GM04504 (cell line): ENCODE measurements at places on chromosomes 16 and 17.
A peak's percentile ranks its signal among the peaks of the same experiment; 100 is the strongest.

GRCh38 chr16:3486506-3487215 is 8.6 kb downstream of the C16orf90 start:
- no peak for DNase-seq

DNA sequence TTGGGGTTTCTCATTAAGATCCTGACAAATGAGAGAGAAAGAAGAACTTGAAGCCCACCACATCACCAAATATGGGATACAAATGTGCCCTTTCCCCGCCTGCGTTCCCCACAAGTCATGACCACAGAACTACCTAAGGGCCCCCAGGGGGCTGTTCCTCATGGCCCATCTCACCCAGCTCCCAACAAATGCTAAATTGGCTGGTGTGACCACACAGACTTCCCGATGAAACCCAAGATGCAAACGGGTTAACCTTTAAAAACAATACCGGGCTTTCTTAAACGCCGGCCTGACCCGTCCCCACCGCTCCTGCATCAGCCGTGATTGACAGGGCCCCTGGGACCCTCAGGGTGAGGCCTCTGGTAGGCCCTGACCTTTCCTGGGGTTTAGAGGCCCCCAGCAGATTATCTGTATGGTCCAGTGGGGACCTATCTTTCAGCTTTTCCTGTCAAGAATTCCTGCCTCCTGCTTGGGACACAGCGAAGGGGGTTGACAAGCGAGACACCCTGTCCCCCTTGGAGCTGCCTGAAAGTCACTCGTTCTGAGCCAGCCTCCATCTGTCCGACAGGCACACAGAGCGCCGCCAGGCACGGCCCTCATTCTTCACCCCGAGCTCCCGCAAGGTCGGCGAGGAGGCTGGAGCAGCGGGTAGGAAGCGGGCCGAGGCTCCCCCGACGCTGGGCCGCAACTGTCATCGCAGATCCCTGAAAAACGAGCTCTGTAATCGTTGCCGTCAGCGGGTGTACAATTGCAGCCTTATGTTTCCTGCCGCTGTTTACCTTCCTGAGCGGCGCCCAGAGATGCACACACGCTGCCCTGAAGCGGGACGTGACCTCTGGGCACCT is 300.1 kb downstream of the FOXL1 start:
- DNase-seq: no peak

- DNase-seq: no peak
These were observed 3.7 kb downstream of the BAHCC1 start for GRCh38 chr17:81398832-81399411.

DNA sequence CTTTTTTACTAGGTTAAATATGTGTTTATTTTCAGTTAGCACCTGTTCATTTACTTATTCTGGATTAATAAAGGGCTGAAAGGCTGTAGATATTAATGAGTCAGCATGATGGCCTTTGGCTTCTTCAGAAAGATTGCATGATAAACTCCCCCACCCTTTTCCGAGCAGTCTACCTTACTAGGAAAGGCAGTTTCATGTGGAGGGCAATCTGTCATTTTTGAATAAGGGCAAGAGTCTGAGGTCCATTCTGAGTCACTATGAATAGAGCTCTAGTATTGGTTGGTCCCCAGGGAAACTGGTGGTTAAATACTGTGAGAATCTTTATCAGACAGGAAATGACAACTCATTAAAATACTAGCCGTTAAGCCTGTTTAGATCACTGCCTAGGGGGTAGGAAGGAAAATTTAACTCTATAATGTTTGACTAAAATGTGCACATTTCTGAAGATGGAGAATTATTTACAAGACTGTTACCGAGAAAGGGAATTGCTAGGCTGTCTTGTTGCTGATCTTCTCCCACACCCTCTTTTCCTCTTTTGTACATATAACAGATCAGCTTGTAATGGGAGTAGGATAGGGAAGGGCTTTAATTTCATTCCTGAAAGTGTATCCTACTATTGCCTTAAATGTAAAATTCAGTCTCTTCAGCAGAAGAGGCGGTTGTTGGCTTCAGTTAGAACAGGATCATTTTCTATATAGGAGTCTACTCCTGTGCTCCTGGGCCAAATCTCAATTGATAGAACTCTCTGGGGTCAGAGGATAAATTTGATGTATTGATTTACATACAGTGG is 63.3 kb downstream of the TUBD1 start:
- DNase-seq: peak; percentile 98

DNA sequence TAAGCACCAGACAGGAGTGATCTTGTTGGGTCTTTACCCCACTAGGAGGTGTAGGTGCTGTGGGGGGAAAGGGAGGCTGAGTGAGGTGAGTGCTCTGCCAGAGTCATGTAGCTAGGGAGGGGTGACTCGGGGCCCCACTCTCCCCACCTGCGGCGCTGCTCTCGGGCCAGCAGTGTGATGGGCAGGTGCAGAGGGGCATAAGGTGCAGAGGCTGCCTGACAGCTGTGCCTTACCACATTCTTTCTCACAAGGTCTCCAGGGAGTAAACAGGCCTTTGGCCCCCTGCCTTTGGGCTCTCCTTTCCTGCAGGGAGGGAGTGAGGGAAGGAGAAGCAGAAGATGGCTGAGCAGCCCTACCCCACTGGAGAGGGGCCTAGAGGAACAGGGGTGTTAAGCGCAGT is 4.5 kb upstream of the CNP start:
- no peak for DNase-seq

- DNase-seq: no peak
These were observed 11.7 kb downstream of the ABCC1 start for GRCh38 chr16:15961060-15961511.

DNA sequence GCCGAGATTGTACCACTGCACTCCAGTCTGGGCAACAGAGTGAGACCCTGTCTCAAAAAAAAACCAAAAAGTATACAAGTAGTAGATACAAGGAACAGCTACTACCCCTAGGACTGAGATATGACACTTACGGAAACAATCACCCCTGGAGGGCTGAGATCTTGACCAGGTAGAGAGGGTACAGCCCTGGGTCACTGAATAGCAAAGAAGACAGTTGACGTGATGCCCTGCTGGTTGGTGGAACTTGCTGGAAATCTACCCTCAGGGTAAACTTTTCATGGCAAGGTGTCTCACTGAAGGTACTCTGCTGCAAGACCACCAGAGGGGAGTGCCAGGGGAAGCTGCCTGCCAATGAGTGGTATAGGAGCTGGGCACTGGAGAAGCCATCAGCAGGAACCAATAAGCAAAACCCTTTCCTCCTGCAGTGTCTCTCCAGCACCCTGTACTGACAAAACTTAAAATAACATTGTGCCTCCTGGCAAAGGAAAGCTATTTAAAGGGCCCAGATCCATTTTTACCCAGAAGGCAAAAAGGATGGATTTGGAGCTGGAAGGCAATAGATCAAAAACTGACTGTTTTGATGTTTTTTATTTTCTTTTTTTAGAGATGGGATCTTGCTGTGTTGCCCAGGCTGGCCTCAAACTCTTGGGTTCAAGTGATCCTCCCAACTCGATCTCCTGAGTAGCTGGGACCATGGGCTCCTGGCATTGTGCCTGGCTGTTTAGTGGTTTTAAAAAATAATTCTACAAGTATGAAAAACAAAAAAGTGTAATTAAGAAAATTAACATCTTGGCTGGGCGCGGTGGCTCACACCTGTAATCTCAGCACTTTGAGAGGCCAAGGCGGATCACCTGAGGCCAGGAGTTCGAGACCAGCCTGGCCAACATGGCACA is 11.3 kb upstream of the PDXDC1 start:
- no peak for DNase-seq

DNA sequence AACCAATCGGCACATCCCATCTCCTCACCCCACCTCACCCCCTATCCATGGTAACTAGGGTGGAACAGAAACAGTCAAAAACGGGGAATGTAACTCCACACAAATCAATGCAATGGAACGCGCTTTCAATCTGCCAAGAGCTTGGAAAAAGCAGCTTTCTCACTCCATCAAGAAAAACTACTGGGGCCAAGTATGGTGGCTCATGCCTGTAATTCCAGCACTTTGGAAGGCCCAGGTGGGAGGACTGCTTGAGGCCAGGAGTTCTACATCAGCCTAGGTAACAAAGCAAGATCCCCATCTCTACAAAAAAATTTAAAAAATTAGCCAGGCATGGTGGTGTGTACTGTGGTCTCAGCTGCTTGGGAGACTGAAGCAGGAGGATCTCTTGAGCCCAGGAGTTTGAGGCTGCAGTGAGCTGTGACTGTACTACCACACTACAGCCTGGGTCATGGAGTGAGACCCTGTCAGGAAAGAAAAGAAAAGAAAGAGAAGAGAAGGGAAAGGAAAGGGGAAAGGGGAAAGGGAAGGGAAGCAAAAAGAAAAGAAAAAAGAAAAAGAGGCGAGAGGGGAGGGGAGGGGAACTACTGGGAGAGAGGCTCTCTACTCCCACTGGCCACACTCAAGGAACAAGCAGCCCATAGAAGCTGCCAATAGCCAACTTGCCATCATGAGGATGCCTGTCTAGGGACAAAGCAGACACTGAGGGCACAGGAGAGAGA is 38.9 kb downstream of the ARHGAP17 start:
- DNase-seq: no peak

DNA sequence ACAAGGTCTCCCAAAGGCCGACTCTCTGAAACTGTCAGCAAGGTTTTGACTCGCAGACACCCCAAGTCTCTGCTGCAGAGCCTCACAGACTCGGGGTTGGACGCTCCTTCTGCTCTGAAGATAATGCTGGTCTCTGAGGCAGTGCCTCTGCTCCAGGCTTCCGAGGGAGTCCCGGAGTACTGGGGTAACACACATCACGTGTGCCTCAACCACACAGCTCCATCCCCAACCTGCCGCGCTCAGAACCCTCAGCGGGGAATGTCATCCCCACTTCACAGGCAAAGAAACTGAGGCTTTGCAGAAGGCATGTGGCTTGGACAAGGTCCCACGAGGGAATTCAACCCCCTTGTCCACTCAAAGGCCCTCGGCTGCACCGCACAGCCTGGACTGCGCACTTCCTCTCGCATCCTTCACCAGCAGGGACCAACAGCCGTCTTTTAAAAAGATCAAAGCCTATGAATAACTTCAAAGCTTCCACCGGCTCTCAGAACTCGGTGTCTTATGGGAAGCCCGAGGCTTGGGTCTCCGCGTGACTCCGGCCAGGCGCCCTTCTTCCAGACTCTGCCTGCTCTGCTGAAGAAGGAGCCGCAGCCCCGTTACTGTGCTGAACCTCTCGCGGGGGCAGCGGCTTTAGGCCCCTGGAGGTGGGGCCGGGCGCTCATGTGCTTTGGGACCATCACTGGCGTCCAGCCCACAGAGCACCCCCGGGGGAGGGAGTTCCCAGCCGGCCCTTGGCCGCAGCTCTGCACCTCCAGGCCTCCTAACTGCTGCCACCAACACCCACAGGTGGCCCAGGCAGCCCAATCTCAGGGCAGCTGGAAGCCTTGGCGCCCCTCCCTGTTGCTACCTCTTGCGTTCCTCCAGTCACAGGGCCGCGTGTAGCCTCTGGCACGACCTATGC is 2.2 kb downstream of the TMEM204 start:
- no peak for DNase-seq

DNA sequence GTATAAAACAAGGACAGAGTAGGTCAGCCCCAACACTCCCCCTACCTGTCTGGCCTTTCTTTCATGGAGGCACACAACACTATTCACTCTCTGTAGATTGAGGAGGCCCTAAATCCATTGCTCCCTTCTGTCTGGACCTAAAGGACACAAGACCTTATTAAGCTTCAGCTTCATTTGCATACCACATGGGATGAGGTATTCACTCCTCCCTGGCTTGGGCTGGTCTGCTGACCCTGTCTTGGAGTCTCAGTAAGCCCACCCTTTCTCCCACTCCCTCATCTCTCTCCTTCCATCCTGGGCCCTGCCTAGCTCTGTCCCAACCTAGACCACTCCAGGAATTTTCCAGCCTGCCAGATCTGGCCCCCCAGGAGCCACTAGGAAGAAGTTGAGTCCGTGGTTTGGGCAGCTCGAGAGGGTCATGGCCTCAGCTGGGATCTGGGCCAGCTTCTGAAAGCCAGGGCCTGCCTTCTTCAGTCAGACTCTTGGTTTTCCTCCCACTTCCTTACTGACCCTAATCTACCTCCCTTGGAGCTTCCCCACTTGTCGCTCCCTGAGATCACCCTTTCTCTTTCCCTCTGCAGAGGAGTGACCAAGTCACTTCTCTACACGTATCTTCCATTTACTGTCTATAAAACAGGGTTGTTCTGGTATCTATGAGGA is 6.5 kb upstream of the LLGL1 start:
- peak; percentile 25 for DNase-seq

GRCh38 chr17:41689497-41690299 is 1.0 kb downstream of the EIF1 start:
- no peak for DNase-seq

- no peak for DNase-seq
These were observed 33.1 kb upstream of the SNN start for GRCh38 chr16:11635113-11635652.
